ENCODE measurements at places on chromosomes 1 and 21.
A peak's percentile ranks its signal among the peaks of the same experiment; 100 is the strongest.

DNA sequence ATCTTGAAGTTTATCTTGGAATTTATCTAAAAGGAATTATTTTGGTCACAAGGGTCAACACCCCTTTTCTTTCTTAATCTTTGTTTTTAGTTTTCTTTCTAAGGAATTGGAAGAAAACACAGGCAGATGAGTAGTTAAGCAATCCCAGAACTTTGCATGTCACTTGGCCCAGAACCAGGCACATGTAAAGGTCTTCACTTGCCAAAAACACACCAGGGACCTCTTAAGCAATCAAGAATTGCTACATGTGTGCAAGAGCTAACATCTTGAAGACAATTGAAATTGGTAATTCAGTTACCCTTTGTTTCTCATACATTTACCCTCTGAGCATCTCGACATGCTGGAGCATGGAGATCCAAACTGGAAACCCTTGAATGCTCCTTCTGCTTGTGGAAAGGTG lies 114.2 kb downstream of the ZC3H11B start:
- DNase-seq = no peak

DNA sequence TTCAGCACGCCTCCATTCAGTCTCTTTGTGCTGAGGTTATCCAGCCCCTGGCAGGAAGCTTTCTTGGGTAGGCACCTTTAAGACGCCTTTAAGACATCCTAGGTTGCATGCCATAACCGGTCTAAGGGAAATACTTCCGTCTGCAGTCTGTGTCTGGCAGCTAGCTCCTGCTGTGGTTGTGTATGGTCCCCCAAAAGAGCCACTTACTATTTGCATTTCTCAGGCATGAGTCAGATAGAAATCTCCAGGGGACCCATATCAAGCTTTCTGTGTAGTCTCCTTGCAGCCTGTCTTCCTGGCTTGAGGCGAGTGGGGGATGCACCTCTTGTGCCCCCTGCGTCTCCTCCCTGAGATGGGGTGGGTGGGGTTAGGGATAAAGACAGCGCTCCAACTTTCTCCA lies 10.0 kb upstream of the RYR2 start:
- no peak for DNase-seq

DNA sequence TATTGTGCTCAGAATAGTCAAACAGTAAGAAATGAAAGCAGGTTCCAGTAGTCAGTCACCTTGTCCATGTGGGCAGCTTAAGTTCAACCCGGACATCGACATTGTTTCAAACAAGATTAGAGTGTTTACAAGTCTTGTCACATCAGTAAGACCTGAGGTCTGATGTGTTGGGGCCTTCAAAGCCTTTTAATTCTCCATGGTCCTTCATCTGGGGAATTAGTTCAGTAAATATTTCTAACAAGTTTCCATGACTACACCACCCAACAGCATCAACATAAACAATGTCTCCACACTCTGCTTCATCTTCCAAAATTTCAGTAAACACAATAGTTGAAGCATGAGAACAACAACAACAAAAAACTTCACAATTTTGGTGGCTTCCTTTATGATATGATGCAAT lies 15.1 kb upstream of the ADORA1 start:
- no peak for DNase-seq

GRCh38 chr1:179663810-179664209 lies 72.2 kb downstream of the TDRD5 start:
- DNase-seq = no peak

- DNase-seq = peak; percentile 67
Observed at GRCh38 chr1:78649628-78650027, at the start of gene IFI44. Gene IFI44 (plus strand): TSS chr1:78649831. CDS start chr1:78650196, 365 bp downstream.

GRCh38 chr21:40631211-40631610 lies 215.7 kb downstream of the DSCAM start:
- DNase-seq = no peak

- DNase-seq = no peak
Observed at GRCh38 chr1:198121056-198121826, 35.6 kb upstream of the NEK7 start.

DNA sequence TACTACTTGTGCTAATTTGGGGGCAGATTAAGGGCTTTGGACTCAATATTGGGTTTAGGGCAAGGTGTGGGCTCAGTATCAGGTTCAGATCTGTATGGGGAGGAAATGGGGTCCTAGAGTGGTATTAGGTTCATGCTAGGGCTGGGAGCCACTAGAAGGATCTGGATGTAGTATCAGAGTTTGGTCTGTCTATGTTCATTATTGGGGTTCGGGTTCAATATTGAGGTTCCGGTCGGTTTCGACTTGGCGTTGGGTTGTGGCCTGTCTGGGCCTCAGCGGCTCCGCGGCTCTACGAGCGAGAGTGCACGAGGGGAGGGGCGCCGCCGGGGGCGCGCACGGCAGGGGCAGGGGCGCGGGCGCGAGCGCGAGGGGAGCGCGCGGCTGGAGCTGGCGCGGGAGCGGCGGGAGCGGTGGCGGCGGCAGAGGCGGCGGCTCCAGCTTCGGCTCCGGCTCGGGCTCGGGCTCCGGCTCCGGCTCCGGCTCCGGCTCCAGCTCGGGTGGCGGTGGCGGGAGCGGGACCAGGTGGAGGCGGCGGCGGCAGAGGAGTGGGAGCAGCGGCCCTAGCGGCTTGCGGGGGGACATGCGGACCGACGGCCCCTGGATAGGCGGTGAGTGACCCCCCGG lies at the start of gene PTPRF:
Gene PTPRF (plus strand): TSS at position 401 of the 624 bp plus-strand sequence. CDS start 14,193 bp downstream, outside the sequence.
- no peak for DNase-seq

- no peak for DNase-seq
Observed at GRCh38 chr1:203028067-203028783, 1.9 kb downstream of the PPFIA4 start.

All from stimulated activated CD8-positive, alpha-beta memory T cell treated with anti-CD3 and anti-CD28 coated beads, Interleukin-15, amount 100 ng/mL, for 1 hour (primary cell).